ENCODE measurements at places on chromosomes 16 and 17. TPM values are rescaled to one million over a fixed set of nuclear protein-coding genes. Genes with fewer than 3 reads are reported as not detected.
A peak's percentile ranks its signal among the peaks of the same experiment; 100 is the strongest.

GRCh38 chr16:86761111-86762031 lies 183.0 kb downstream of the FOXL1 start:
- peak; percentile 61 for DNase-seq

SOCS3 gene
- 164 TPM for total RNA-seq

GRCh38 chr17:68580236-68580770 lies 20.9 kb downstream of the FAM20A start:
- no peak for DNase-seq

GRCh38 chr16:2122429-2122828 lies 13.3 kb downstream of the PKD1 start:
- DNase-seq = no peak

DNA sequence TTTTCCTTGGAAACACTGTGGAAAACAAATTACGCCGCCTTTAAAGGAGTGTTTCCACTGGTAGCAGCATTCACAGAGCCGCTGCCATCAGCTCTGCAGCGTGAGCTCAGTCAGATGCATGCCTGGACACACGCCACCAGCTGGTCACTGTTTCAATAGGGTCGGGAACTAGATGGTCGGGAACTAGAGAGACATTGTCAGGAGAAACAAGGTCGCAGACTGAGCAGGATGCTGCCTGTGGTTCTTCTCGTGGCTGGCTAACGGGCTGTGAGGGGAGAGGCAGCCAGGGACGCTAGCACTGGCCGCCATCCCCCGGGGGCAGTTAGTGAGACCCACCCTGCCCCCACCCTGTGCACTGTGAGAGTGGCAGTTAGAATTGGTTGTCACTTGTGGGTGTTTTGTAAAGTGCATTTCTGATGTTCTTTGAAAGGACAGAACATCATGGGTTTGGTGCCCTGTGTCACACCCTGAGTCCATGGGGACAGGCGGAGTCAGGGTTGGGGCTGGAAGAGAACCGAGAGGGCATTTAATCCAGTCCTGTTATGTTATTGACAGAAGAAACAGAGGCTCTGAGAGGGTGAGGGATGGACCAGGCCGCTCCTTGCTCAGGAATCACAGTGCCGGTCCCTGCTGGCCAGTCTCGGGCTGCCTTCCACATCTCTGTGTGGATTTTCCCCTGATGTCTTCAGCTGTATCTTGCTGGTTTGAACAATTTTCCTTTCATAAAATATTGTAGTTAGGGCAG lies 86.3 kb downstream of the SPECC1 start:
- no peak for DNase-seq
